Activated T-cell treated with anti-CD3 and anti-CD28 coated beads, Interleukin-2, amount 50 U/mL, for 72 hours (primary cell): ENCODE measurements at places on chromosomes 2 and 18.

- no peak for DNase-seq
Observed at GRCh38 chr18:33828949-33829348, 250.9 kb downstream of the ASXL3 start.

GRCh38 chr18:55430026-55430425 lies 158.0 kb downstream of the TCF4 start:
- no peak for DNase-seq

- DNase-seq, result no peak
Observed at GRCh38 chr2:85929096-85930050, 40.6 kb upstream of the ST3GAL5 start.

DNA sequence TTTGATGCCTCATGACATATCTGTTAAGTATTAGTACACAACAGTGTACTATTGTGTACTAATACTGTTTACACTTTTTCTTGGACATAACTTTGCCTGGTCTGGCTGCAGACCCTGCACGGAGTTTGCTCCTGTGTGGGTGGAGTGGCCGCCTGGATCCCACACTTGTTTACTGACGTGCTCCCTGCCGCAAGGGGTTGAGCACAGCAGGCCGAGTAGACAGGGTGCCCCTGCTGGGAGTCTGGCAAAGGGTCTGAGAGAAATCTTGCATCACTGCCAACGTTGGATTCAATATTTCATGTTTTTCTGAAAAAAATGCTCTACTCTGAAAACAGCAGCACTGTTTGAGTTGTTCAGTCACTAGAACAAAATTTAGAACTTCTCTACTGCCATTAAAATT lies 59.0 kb downstream of the PDK1 start:
- no peak for DNase-seq
